Activated CD8-positive, alpha-beta memory T cell treated with anti-CD3 and anti-CD28 coated beads, Interleukin-2, amount 10 ng/mL, durations not matched to agents 7 days and 5 days (primary cell): ENCODE measurements at places on chromosomes 13 and 19. TPM values are rescaled to one million over a fixed set of nuclear protein-coding genes. Genes with fewer than 3 reads are reported as not detected.

The GIPC3 gene
- total RNA-seq: 0.15 TPM

The HDGFL2 gene
- total RNA-seq: 57.8 TPM

The SLC8A2 gene
- total RNA-seq: 0.14 TPM

The B3GNT8 gene
- 3.2 TPM for total RNA-seq

The FREM2 gene
- total RNA-seq: not detected

The LRRC4B gene
- total RNA-seq: not detected

The ZNF865 gene
- 16.7 TPM for total RNA-seq

The PSG1 gene
- total RNA-seq: not detected

The C13orf42 gene
- not detected for total RNA-seq

The SGTA gene
- 58.6 TPM for total RNA-seq

The S1PR4 gene
- total RNA-seq: 122 TPM

The PPM1N gene
- 4.3 TPM for total RNA-seq

The ZNF439 gene
- 6.2 TPM for total RNA-seq

The KANK3 gene
- total RNA-seq: 3.2 TPM
